ENCODE measurements at places on chromosomes 13 and 19.

DNA sequence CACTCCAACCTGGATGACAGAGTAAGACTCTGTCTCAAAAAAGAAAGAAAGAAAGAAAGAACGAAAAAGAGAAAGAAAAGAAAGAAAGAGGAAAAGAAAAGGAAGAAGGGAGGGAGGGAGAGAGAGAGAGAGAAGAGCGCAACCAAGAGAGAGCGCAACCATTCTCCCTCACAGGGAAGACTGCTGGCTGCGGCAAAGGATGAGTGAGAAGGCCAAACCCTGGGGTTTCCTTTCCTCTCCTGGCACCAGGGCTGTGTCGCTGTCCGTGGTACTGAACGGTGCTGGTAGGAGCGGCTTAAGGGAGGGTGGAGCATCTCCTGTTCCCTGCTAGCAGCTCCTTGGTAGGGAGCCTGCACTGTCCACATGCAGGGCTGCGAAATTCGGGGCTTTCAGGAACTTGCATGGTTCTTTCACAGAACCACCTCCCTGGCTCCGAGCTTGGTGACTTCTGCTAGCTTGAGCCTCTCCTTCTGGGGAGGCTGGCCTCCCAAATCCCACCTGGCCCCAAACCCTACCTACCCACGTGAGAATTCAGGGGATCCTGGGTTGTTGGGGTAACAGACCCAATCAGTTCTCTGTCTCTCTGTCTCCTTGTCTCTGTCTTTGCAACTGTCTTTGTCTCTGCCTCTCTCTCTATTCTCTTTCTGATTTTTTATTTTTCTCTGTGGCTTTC is 51.1 kb upstream of the ZNRF4 start:
- peak; percentile 37 for DNase-seq

DNA sequence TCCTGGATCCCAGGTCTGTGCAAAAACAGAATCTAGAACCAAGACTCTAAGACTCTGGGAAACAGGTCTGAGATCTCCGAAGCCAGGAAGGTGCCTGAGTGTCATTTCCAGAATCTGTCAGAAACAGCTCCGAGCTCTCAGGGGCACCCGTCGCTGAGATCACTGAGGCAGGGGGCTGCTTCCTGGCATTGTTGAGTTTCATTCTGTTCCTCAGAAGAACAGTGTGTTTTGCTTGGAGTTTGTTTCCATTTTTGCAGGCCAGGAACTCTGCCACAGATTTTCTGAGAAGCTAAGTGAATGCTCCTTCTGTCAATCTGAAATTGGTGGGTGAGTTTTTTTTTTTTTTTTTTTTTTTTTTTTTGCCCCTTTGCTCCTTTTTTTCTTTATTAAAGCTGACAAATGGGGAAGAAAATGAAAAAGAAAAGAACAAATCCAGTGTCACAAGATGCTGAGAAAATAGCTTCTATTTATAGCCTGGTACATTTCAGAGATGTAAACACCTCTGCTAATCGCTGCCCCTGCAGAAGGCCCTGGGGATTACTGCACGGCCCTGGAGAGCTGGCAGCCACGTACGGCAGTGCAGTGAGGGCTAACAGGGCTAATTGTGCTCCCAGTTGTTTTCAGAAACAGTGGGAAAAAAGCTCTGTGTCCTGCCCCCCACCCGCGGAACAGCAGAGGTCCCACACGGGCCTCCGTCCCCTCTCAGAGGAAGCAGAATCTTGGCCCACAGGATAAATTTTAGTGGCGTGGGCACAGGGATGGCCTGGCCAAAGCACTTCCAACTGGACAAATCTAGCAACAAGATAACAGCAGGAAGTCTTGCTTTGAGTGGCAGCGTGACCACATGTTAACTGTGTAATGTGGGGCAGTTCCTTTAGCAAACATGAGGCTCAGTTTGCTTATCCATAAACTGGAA is 237.6 kb upstream of the IRS2 start:
- no peak for DNase-seq

DNA sequence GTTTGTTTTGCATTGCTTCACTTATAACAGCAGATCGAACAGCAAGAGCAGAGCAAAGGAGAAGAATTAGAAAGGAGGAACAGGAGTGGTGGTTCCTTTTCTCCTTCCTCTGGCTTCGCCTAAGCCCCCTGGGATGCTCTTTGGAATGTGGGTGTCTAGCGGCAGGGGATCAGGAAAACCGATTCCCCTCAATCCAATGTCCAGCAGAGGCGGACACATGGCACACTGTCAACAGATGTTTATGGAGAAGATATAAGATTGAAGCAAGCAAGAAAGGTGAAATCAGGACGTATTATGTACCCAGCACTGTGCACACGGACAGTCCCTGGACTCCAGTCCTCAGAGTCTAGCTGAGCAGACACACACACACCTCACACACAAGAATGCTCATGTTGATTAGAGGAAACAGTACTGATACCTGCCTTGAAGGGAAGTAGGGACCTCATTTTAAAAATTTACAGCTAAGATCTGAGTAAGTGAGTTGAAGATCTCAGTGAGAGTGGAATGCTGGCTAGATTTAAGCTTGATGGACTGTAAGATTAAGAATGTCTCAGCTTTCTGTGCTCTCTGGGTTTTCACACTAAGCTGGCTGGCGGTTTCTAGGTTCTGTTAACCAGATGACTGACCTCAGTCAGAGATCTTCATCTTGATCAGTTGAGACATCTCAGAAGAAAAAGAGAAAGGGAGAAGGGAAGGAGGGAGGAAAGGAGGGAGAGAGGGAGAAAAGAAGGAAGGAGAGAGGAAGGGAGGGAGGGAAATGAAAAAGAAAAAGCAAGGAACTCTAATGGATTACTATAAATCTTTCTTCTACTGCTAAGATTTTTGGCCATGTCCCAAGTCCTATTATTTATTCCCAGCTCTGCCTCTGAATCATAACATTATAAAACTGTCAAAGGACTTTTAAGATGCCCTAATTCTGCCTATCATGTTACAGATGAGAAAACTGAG is 44.8 kb downstream of the FLT1 start:
- no peak for DNase-seq

GRCh38 chr13:41418731-41419130 is 38.6 kb upstream of the RGCC start:
- DNase-seq: no peak

- no peak for DNase-seq
These were observed 97.6 kb upstream of the DACH1 start for GRCh38 chr13:71964491-71965100.

GRCh38 chr13:34421347-34421719 is 520.7 kb upstream of the NBEA start:
- DNase-seq: no peak

DNA sequence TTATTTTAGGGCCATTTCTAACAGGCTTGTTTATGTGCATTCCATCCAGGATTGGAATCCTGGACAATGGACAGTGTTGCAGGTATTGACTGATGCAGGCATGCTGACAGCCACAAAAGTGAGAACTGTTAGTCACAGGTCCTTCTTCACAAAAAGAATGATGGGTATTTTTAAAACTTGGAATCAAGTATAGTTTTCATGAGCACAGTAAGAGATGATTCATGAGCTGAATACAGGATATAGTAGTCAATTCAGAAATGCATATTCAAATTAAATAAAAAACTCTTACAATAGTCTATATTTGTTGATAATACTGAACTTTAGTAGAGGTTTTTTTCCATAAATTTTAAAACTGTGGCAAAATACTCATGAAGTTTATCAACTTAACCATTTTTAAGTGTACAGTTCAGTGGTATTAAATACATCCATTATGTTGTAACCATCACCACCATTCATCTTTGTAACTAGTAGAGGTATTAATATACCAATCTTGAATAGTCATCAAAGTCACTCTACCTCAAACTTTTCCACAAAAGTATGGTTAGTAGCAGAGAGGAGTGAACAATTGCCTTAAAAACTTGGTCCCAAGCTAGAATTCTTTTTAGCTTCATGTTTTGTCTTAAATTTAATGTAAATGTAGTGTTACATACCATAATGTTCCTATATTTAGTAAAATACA is 79.5 kb downstream of the KCNRG start:
- no peak for DNase-seq

- DNase-seq: no peak
These were observed 9.1 kb downstream of the ZMYM2 start for GRCh38 chr13:19967621-19968020.

DNA sequence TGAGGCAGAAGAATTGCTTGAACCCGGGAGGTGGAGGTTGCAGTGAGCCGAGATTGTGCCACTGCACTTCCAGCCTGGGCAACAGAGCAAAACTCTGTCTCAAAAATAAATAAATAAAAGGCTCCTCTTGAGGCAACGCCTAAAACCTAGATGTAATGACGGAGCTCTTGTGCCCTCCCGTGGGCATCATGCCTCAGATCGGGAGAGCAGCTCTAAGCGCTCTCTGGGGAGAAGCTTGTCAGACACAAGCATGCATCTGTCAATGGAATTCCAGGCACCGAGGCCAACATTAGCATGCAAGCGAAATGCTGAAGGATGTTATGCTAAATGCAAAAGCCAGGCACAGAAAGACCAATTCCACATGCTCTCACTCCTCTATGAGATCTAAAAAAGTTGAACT is 45.6 kb upstream of the MRI1 start:
- DNase-seq: no peak

DNA sequence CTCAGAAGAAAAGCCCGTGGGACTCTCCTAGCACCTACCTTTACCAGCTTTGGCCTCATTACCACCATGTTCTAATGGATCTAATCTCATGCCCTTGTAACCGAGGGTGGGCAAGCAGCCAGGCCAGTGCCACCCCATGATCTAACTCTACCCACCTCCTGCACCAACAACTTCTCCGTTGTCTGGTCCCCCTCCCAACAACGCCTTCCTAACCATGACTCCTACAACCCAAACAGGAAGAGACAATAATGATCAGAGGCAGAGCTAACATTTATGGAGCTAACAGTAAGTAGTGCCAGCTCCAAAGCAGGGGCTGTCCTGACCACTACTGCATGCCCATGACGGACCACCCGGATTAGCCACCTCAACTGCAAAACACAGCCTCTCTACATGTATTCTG is 3.5 kb downstream of the USP12 start:
- no peak for DNase-seq

DNA sequence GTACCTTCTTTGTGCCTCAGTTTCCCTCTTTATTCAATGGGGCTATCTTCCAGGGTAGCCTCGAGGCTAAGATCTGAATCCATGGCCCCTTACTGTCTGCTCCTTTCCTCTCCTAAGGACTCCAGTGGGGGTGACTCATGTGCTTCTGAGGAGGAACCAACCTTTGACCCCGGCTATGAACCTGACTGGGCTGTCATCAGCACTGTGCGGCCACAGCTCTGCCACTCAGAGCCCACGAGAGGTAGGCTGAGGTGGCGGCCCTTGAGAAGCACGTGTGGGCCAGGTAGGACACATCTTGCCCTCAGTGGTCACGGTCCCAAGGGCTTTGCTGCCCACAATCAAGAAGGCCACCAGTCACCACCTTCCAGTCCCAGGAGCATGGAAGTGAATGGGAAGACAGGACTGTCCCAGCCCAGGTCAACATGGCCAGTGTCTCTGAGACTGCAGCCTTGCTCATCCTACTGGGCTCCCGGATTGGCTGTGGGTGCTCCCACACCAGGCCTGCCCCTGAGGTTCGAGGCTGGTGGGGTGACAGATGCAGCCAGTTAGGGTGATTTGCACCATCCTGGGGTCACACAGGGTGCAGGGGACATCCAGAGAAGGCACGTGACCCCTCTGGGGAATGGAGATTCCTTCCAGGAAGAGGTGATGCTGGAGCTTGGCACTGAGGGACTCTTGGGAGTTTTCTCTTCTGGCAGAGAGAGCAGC is 2.8 kb downstream of the TBC1D17 start:
- DNase-seq: no peak

GRCh38 chr19:56167064-56167578 is 8.7 kb upstream of the GALP start:
- no peak for DNase-seq

GRCh38 chr19:708154-709143 is at the start of gene PALM:
PALM (plus strand) TSS chr19:708935; CDS start chr19:709147, 212 bp downstream.
- no peak for DNase-seq

GRCh38 chr13:49369866-49370265 is 74.0 kb downstream of the CAB39L start:
- DNase-seq: no peak

DNA sequence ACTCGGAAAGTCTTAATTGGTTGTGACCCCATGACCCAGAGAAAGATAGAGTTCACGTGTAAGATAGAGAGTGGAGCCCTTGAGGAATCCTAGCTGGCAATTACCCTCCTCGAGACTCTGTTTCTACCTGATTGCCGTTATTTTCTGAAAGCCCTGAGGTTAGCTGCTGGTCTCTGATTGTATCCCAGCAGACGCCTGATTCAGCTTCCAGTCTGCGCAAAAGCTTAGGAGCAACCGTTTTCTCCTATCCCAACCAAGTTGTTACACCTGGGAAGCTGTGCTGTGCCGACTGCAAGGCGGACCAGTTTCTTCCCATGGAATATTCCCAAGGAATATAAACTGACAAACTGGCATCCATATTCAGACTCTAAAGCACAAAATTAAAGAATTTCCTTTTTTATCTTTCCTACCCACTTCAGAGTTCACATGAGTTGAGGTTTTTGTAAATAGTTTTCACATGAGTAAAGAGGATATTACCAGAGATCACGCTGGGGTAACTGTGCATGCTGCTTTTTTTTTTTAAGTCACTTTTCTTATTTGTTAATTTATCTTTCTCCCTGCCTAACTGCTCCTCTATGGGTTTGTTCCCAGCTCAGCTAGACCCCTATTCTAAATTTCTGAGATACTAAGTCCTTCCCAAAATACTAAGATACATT is 1.5 kb upstream of the TRPC4 start:
- DNase-seq: no peak

DNA sequence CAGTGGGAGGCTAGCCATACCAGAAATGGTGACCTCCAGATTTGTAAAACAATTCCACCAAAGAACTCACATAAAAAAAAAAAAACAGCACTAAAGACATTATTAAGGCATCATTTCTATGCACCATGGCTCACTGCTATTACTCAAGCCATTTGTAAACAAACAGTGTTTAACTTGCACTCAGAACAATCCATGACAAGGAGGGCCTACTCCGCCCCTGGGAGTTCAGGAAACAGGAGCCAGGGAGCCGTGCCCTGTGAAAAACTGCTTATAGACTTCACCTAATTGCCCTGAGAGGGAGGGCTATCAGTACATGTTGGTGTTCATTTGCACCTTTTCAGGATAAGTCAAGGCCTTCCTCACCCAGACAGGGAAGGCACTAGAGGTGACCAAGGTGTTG is 103.2 kb downstream of the ZNF429 start:
- DNase-seq: no peak

DNA sequence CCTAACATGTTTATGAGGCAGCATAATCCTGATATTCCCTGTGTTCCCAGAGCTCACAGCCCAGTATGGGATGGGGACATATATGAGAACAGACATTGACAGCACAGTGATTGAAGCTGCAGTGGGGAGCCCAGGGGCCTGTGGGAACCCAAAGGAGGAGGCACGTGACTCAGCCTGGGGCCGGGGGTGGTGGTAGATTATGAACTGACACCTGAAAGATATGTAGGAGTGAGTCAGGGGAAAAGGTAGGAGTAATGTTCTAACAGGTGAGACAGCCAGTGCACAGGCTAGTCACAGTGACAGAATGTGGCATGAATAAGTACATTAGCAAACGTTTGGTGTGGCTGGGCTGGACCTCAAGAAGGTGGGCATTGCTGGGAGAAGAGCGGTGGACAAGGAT is 29.0 kb downstream of the CKM start:
- no peak for DNase-seq

GRCh38 chr19:13176345-13176744 is 26.1 kb downstream of the IER2 start:
- no peak for DNase-seq
